ENCODE measurements at places on chromosomes 4 and X. TPM values are rescaled to one million over a fixed set of nuclear protein-coding genes. Genes with fewer than 3 reads are reported as not detected.

DNA sequence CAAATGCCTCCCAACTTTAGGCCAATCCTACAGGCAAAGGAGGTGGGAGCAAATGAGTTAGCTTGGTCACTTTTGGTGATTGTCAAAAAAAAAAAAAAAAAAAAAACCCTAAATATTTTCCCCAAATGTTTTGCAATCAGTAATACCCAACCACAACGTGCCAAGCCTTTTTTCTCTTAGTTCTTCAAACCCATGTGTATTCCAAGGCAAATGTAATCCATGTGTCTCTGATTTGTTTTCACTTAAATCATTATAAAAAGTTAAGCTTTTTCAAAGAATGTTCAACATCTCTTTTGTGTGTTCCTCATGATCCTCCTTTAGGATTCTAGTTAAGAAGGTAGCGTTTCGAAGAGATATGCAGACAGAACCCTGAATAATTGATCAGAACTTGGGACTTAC, 328.4 kb downstream of the PAPSS1 start:
- no peaks in the 10 kb centered on the region for H3K4me1 ChIP-seq
- no peaks in the 10 kb centered on the region for H3K36me3 ChIP-seq
- no peak overlapping the region for H3K27ac ChIP-seq
- H3K4me3 ChIP-seq: no peak overlapping the region
- no peak for DNase-seq
- no peaks in the 10 kb centered on the region for H3K27me3 ChIP-seq

- H3K27me3 ChIP-seq: no peaks in the 10 kb centered on the region
- H3K4me3 ChIP-seq: no peak overlapping the region
- H3K27ac ChIP-seq: no peak overlapping the region
- no peak for DNase-seq
- no peaks in the 10 kb centered on the region for H3K36me3 ChIP-seq
Measured at GRCh38 chrX:52363247-52363883, 5.5 kb upstream of the XAGE2 start.

The LRRC66 gene
- 0.12 TPM for total RNA-seq

The RAB28 gene
- total RNA-seq: 17.9 TPM

All from upper lobe of right lung (tissue), 1 donor.